ENCODE measurements at places on chromosomes 4 and X. TPM values are rescaled to one million over a fixed set of nuclear protein-coding genes. Genes with fewer than 3 reads are reported as not detected.

The MTMR8 gene
- polyA plus RNA-seq: 2.2 TPM

The FGG gene
- polyA plus RNA-seq: 0.06 TPM

The DCAF12L1 gene
- 0.55 TPM for polyA plus RNA-seq

The PDE5A gene
- 78.5 TPM for polyA plus RNA-seq

The SLC9B1 gene
- polyA plus RNA-seq: 4.5 TPM

The ALB gene
- polyA plus RNA-seq: 852 TPM

The SUPT20HL2 gene
- not detected for polyA plus RNA-seq

The SMARCA5 gene
- 258 TPM for polyA plus RNA-seq

The TDO2 gene
- 53.5 TPM for polyA plus RNA-seq

The ANKRD50 gene
- polyA plus RNA-seq: 53.0 TPM

The HTR2C gene
- polyA plus RNA-seq: 0.06 TPM

The ODAM gene
- 21.9 TPM for polyA plus RNA-seq

The SEPTIN11 gene
- 163 TPM for polyA plus RNA-seq

The USP11 gene
- 93.4 TPM for polyA plus RNA-seq

The SMIM10L2A gene
- polyA plus RNA-seq: 9.6 TPM

The CXCL1 gene
- polyA plus RNA-seq: 2.1 TPM

The SPANXA1 gene
- polyA plus RNA-seq: not detected

The DMP1 gene
- not detected for polyA plus RNA-seq

The OPRPN gene
- not detected for polyA plus RNA-seq

The UCHL1 gene
- polyA plus RNA-seq: 15.7 TPM

The EGFL6 gene
- polyA plus RNA-seq: 66.5 TPM

The UGT2B17 gene
- polyA plus RNA-seq: 0.32 TPM

The VCX3A gene
- not detected for polyA plus RNA-seq

The PGAM4 gene
- polyA plus RNA-seq: 0.18 TPM

The LRRC66 gene
- 0.49 TPM for polyA plus RNA-seq

The GAGE1 gene
- polyA plus RNA-seq: not detected

The CXorf65 gene
- 0.22 TPM for polyA plus RNA-seq

The DMRTC1 gene
- 0.21 TPM for polyA plus RNA-seq

The DCUN1D4 gene
- 63.7 TPM for polyA plus RNA-seq

The USP17L22 gene
- polyA plus RNA-seq: not detected

The TRIM2 gene
- polyA plus RNA-seq: 47.8 TPM

The MAP7D3 gene
- polyA plus RNA-seq: 16.9 TPM

The L1CAM gene
- 0.18 TPM for polyA plus RNA-seq

The MAGEA1 gene
- polyA plus RNA-seq: not detected

The PAGE1 gene
- polyA plus RNA-seq: not detected

The ACE2 gene
- 0.81 TPM for polyA plus RNA-seq

The CT45A10 gene
- 8.5 TPM for polyA plus RNA-seq

The FGFBP1 gene
- 0.13 TPM for polyA plus RNA-seq

The GPR143 gene
- polyA plus RNA-seq: 6.0 TPM

The USP17L18 gene
- polyA plus RNA-seq: not detected
